HS-5 (cell line): ENCODE measurements at places on chromosomes 16 and 17.
A peak's percentile ranks its signal among the peaks of the same experiment; 100 is the strongest.

DNA sequence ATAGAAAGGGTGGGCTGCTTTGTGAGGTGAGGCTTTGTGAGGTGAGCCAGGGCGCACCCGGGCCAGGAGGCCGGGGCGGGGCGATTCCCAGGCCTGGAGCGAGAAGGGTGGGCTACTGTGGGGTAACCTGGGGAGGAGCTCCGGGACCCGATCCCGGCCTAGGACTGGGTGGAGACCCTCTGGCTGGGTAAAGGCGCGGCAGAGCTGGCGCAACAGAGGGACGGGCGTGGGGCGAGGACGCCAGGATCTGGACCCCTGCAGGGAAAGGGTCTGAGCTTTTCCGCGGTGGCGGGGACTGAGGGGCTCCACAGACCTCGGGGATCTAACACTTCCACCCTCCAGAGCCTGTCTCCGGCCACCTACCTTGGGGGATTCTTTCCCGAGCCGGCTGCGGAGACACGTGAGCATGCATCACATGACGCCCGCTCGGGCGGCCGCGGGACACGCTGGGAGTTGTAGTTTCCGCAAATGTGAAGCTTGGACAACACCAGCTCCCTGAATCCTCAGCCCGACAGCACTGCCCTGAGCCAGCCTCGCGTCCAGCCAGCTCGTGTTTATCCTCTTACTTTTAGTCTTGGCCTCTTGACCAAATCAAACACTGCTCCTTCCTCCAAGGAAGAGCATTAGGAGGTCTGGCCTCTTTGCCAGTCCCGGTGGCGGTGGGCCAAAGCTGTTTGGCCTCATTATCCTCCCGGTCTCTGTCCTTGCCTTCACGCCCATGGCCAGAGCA lies at the start of gene SLC38A7:
Gene SLC38A7 (minus strand): TSS at position 417 of the 730 bp plus-strand sequence. CDS start 4,644 bp downstream, outside the sequence.
- DNase-seq, result peak; percentile 45

DNA sequence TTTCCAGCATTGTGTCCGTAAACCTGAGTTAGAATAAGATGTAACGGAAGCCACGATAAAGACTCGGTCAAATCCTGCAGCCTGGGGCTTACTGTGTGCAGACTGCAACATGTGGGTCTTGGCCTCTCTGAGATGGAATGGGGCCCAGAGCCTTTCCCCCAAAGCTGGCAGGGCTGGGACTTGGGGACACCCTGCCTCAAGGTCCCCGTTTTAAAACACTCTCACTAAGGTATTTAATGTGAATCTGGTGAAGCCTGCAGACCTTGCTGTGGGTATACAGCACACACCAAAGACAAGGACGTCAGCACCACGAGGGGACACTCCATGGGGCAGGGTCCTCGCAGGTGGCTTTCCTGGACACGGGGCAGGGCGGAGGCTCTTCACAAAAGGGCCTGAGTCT lies 2.1 kb downstream of the NDUFAF8 start:
- DNase-seq, result no peak

DNA sequence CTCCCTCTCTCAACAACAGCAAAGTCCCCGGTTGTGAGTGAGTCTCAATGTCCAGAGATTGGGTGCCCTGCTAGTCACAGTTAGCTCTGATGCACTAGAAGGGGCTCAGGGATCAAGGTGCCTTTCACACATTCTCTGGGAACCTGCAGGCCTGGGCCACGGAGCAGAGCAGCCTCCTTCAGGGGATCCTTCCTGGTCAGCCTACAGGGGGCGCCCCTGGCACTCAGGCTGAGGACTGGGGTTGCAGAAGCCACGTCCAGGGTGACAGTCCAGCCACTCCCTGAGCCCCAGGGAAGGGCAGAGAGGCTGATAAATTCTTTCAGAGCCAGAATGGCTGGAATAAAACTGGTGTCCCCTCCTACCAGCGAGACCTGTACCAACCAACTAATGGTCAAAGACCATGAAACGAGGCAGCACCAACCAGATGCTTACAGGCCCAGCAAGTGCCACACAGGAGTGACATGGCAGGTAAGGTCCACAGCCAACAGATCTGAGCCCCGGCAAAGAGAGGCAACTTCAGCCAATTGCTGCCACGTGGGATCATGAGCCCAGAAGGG lies 43.5 kb downstream of the ST3GAL2 start:
- DNase-seq, result no peak

DNA sequence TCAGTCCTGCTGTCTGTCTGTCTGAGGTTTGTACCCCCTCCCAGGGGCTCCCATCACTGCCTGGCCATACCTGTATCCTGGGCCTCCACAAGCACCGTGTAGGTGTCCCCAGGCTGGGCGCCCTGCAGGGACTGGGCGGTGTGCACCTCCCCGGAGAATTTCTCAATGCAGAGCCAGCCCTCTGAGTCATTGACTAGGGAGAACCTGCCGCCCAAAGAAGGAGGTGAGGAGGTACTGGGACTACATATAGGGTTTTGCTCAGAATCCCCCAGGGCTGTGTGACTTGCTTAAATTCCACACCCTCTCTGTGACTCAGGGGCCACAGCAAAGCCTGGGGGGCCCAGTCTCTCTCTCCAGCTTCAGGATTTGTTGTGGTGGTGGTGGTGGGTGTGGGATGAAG lies 7.6 kb downstream of the CDH16 start:
- DNase-seq, result no peak

DNA sequence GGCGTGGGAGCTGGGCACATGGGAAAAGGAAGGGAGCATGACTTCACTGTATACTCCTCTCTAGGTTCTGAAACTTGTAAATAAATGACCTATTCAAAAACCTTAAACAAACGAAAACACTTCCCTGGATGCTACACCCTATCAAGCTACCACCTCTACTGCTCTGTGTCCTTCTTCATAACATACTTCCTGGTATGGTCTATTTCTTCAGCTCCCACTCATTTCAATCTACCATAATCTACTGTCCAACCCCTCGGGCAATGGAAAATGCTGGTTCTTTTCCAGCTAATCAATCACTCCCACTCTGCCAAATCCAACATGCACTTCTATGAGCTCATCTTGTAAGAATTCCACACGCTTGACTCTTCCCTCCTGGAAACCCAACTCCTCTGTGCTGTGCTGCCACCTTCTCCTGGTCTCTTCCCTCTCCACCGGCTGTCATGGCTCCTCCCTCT lies 42.4 kb downstream of the AMFR start:
- DNase-seq, result peak; percentile 40

GRCh38 chr17:81952792-81953228 lies 5.8 kb upstream of the MYADML2 start:
- DNase-seq, result no peak

DNA sequence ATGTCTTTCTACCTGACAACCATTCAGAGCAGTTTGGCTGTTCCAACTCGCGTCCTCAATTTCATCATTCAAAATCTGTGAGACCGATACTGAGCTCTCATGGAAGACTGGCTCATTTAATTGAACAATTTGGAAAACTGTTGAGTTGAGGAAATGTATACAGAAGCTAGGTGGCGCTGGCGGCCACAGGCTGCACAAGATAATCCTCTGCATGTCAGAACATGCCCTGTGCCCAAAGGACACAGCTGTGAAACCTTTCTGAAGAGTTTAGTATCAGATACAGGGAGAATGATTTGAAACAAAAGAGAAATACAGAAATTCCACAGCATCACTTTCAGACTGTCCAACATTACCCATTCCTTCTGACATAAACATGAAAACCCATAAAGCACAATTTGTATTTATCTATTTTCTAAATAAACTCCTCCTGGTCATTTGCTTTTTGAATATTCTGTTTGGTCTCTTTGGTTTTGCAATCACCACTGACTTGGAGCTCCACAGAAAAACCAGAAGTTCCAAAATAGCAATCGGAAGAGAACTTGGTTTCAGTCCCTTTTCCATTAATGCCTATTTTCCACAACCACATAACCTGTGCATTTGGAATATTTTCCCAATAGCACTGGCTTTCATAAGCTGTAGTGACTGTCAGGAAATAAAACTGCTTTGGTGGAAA lies 192.8 kb downstream of the MAP2K6 start:
- peak; percentile 38 for DNase-seq

GRCh38 chr17:39236981-39237441 lies 11.3 kb upstream of the STAC2 start:
- no peak for DNase-seq

- DNase-seq, result no peak
Measured at GRCh38 chr16:9545522-9546437, 454.3 kb downstream of the HAPSTR1 start.
